Right lobe of liver (tissue), 6 donors: ENCODE measurements at places on chromosomes 3 and 15. TPM values are rescaled to one million over a fixed set of nuclear protein-coding genes. Genes with fewer than 3 reads are reported as not detected.

Gene HYAL1
- 129 TPM for total RNA-seq

Gene MEX3B
- 0.39 TPM for total RNA-seq

Gene PRR23B
- total RNA-seq = not detected

Gene FBXW12
- not detected for total RNA-seq

Gene ACKR2
- total RNA-seq = 20.5 TPM

Gene TMOD2
- total RNA-seq = 2.0 TPM

Gene HTR3E
- total RNA-seq = not detected

DNA sequence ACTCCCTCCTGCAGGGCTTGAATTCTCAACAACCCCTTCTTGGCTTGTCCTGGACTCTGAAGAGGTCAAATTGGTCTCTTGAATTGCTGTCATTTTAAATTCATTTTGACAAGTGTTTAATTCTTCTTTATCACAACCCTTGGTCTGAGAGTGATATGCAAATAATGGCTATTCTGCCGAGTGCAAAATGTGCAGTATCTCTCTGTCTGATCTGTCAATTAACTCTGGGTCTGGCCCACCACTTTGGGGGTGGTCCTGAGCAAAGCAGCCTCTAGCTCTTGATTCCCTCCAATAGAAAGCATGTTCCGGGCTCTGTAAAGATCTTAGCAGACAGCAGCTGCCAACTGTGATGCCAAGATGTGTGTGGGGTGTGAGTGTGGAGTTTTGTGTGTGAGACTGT is 2.2 kb upstream of the IGDCC3 start:
- no peaks in the 10 kb centered on the region for H3K4me1 ChIP-seq
- no peak overlapping the region for H3K4me3 ChIP-seq
- no peak for DNase-seq
- H3K36me3 ChIP-seq = no peaks in the 10 kb centered on the region

GRCh38 chr3:46536758-46537157 is 29.3 kb downstream of the LRRC2 start:
- H3K4me3 ChIP-seq = no peak overlapping the region
- no peak for DNase-seq
- H3K27ac ChIP-seq = no peak overlapping the region
- H3K4me1 ChIP-seq = peaks cover 9% of the 10 kb centered on the region
- H3K36me3 ChIP-seq = no peaks in the 10 kb centered on the region

DNA sequence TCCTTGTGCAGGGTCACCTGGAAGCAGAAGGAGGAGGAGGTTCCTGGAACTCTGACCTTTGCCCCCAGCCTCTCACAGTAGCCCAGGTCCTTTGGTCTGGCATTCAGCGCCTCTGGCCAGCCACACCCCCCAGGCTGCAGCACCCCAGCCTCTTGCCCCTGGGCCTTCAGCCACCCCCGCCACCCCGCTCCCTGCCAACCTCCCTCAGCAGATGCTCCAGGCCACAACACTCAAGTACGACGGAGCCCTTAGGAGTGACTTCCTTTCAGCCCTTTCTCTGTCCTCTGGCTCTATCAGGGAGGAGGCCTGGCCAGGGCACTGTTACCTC is 45.2 kb downstream of the GRIP2 start:
- no peak overlapping the region for H3K4me3 ChIP-seq
- no peaks in the 10 kb centered on the region for H3K4me1 ChIP-seq
- no peak overlapping the region for H3K27ac ChIP-seq
- no peaks in the 10 kb centered on the region for H3K36me3 ChIP-seq
- no peak for DNase-seq

GRCh38 chr3:43768381-43768973 is 77.7 kb downstream of the ABHD5 start:
- no peaks in the 10 kb centered on the region for H3K4me1 ChIP-seq
- no peak overlapping the region for H3K4me3 ChIP-seq
- no peak overlapping the region for H3K27ac ChIP-seq

GRCh38 chr3:122273498-122273897 is 51.5 kb upstream of the CSTA start:
- no peak overlapping the region for H3K4me3 ChIP-seq
- no peaks in the 10 kb centered on the region for H3K27me3 ChIP-seq
- H3K27ac ChIP-seq = no peak overlapping the region
- H3K36me3 ChIP-seq = no peaks in the 10 kb centered on the region

DNA sequence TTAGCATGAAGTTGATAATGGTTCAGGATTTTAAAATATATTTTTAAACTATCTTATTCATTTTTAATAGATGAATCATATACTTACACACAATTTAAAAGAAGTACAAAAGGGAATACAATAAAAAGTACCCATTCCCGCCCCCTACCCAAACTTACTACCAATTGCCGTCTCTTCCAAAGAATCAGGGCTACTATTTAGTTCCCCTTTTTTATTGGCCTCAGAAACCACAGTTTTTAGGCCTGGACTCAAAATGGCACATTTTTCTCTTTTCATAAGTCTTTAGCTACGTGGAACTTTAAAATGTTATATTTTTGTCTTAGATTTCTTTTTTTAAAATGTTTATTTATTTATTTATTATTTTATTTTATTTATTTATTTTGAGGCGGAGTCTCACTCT is 18.0 kb downstream of the LRRK1 start:
- H3K27ac ChIP-seq = no peak overlapping the region
- DNase-seq = no peak
- H3K27me3 ChIP-seq = no peaks in the 10 kb centered on the region
- H3K4me1 ChIP-seq = no peaks in the 10 kb centered on the region

GRCh38 chr3:113287803-113288648 is 76.7 kb downstream of the BOC start:
- no peak overlapping the region for H3K4me3 ChIP-seq
- no peak for DNase-seq
- H3K27ac ChIP-seq = no peak overlapping the region
- H3K27me3 ChIP-seq = no peaks in the 10 kb centered on the region

- no peak overlapping the region for H3K4me3 ChIP-seq
- H3K36me3 ChIP-seq = no peaks in the 10 kb centered on the region
- H3K27ac ChIP-seq = no peak overlapping the region
- no peaks in the 10 kb centered on the region for H3K4me1 ChIP-seq
- H3K27me3 ChIP-seq = no peaks in the 10 kb centered on the region
Observed at GRCh38 chr3:12300137-12300536, 11.3 kb downstream of the PPARG start.

DNA sequence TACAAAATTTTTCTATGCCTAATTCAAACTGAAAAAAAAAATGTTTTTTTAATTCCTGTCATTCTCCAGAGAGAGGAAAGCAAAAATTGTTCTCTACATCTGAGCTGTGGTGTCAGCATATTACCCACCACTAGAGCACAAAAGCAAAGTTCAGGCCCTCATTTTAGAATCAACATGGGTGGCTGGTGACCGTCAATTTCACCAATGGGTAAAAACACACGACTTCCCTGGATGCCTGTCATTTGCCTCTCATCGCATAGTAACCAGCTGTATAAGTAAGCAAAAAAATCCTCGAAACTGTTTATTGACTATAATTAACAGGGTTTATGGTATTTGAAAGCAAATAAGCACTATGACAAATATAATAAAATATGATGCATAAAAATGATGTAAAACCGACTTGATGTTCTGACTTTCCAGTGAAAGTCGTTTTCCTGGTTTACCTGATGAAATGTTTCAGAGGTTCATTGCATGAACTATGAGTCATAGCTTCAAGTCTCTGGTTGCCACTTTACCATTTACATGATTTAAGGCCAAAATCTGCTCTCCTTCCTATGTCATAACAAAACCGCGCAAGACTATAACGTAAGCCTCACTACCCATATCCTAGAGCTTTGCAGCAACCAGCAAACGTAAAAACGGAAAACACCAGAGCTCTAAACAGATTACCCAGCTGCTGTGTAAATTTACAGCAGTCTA is 60.5 kb downstream of the THBS1 start:
- no peaks in the 10 kb centered on the region for H3K27me3 ChIP-seq
- DNase-seq = no peak
- no peaks in the 10 kb centered on the region for H3K4me1 ChIP-seq
- H3K36me3 ChIP-seq = no peaks in the 10 kb centered on the region

- H3K4me1 ChIP-seq = no peaks in the 10 kb centered on the region
- no peaks in the 10 kb centered on the region for H3K27me3 ChIP-seq
- no peak for DNase-seq
Observed at GRCh38 chr3:143529798-143530197, 318.5 kb downstream of the SLC9A9 start.

GRCh38 chr15:32877252-32878019 is 159.6 kb downstream of the GREM1 start:
- no peaks in the 10 kb centered on the region for H3K27me3 ChIP-seq
- H3K4me3 ChIP-seq = no peak overlapping the region
- H3K27ac ChIP-seq = no peak overlapping the region
- H3K36me3 ChIP-seq = no peaks in the 10 kb centered on the region
- no peak for DNase-seq
- no peaks in the 10 kb centered on the region for H3K4me1 ChIP-seq

DNA sequence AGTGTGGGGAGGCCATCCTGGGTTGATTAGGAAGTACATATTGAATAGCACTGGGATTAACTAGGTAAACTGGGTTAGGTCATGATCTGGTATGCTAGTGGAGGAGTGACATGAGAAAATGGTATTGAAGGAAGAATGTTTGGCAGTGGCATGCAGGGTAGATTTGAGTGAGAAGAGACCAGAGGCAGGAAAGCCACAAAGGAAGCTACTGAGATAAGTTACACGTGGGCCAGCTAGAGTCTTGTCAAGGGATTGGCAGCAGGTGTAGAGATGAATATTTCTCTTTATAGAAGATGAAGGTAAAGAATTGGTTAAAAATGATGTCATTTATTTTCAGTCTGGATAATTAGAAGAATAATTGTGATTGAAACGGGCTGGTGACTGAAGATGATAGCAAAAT is 91.0 kb upstream of the TPRG1 start:
- DNase-seq = no peak
- H3K27ac ChIP-seq = no peak overlapping the region
- H3K36me3 ChIP-seq = no peaks in the 10 kb centered on the region
- no peak overlapping the region for H3K4me3 ChIP-seq

GRCh38 chr3:24476871-24477656 is 17.6 kb downstream of the THRB start:
- no peak overlapping the region for H3K4me3 ChIP-seq
- no peak for DNase-seq
- H3K27ac ChIP-seq = no peak overlapping the region
- H3K36me3 ChIP-seq = no peaks in the 10 kb centered on the region
- no peaks in the 10 kb centered on the region for H3K4me1 ChIP-seq

DNA sequence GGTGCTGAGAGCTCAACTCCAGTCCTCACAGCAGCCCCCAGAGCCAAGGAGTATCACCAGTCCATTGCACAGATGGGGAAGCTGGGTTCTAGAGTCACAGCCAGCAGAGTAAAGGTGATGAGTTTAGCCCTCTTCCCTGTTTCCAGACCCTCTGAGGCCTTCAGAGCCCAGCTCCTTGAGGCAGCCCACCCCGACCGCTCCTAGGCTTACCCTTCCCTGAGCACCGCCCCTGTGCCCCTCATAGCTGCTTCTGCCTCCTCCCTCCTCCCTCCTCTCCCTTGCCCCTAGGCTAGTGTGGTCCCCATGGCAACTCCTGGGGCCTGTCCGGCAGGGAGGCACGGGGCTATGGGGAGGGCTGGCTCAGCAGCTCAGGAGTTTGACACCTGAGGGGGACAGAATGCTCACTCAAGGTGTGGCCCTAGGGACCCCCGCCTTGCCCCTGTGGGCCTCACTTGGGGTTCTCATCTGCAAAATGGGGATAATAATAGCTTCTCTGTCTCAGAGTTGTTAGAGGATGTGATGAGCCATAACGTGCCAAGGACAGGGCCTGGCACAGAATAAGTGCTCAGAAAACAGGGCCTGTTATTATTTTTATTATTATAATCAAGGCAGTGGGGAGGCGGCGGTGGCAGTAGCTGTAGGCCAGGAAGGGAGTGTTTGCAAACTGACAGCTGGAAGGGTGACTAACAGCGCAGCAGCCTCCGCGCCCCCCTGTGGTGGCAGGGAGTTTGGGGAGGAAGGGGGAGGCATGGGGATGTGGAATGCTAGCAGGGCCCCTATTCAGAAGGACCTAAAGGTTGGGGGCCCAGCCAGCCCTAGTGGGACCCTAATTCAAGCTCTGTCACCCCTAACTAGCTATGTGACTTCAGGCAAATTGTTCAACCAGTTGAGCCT is 11.5 kb downstream of the CSK start:
- H3K4me1 ChIP-seq = no peaks in the 10 kb centered on the region
- H3K27ac ChIP-seq = no peak overlapping the region
- H3K4me3 ChIP-seq = no peak overlapping the region
- no peak for DNase-seq
- H3K27me3 ChIP-seq = no peaks in the 10 kb centered on the region
- no peaks in the 10 kb centered on the region for H3K36me3 ChIP-seq

DNA sequence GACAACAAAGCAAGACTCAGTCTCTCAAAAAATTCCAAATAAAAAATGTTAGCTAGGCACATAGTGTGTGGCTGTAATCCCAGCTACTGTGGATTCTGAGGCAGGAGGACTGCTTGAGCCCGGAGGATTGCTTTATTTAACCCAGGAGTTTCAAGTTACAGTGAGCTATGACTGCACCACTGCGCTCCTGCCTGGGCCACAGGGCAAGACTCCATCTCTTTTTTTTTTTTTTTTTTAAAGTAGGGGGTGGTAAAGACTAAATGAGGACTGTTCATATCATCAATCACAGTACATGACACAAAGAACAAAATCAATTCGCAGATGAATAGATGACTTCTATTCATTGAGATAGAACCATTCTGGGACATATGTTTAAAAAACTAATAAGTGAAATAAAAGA is 48.1 kb downstream of the ACAP2 start:
- no peak for DNase-seq
- H3K36me3 ChIP-seq = no peaks in the 10 kb centered on the region
- no peaks in the 10 kb centered on the region for H3K4me1 ChIP-seq
- no peak overlapping the region for H3K27ac ChIP-seq
- no peaks in the 10 kb centered on the region for H3K27me3 ChIP-seq

- H3K4me3 ChIP-seq = no peak overlapping the region
- H3K4me1 ChIP-seq = no peaks in the 10 kb centered on the region
- H3K27ac ChIP-seq = no peak overlapping the region
- no peak for DNase-seq
- no peaks in the 10 kb centered on the region for H3K36me3 ChIP-seq
- H3K27me3 ChIP-seq = no peaks in the 10 kb centered on the region
Observed at GRCh38 chr3:149891621-149892020, 78.6 kb downstream of the RNF13 start.
